ENCODE measurements at places on chromosomes 5 and 9. TPM values are rescaled to one million over a fixed set of nuclear protein-coding genes. Genes with fewer than 3 reads are reported as not detected.

DNA sequence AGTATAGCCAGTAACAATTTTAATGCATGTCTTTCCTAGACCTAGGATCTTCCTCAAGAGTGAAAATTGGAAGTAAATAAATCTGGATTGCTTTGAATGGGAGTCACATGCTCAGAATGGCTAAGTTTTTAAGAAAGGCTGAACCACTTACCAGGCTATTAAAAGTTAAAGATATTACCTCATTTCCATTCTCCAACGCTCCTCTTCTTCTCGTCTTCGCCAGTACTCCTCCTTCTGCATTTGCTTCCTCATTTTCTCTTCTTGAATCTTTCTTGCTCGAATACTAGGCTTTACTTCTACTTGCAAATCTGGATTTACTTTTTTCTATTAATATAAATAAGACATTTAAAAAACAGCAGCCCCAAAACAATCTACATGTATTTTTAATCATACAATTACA is 49.6 kb downstream of the ZFR start:
- DNase-seq = no peak

DNA sequence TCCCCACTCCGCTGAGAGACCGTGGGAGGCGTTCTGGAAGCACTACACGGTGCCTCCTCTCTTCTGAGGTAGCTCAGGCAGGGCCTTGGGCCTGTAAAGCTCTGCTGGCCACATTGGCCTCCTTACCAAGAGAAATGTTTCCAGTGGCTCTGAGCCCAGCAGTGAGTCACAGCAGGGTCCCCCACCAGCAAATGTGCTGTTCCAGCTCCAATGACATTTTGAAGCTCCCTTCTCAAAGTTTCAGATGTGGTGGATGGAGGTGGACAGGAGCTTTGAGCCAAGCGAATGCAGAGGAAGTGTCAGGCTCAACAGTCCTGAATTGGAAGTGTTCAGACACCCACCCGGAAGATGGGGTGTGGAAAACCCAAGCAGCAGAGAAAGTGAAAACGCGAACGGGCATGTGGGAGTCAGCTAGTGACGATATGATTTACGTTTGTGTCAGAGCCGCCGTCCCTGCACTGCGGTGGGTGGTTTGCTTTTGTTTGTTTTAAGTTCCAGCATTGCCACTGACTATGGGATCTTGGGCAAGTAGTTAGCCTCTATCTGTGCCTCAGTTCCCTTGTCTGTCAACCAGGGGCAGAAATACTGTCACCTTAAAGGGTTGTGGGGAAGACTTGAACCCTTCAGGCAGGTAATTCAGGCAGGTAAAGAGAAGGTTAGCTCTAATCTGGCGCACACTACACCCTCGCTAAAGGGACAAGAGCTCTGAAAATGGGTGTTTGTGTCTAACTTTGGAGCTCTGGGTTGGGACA is 38.2 kb downstream of the C5orf15 start:
- no peak for DNase-seq

GRCh38 chr5:126178521-126178920 is 244.7 kb upstream of the GRAMD2B start:
- no peak for DNase-seq

DNA sequence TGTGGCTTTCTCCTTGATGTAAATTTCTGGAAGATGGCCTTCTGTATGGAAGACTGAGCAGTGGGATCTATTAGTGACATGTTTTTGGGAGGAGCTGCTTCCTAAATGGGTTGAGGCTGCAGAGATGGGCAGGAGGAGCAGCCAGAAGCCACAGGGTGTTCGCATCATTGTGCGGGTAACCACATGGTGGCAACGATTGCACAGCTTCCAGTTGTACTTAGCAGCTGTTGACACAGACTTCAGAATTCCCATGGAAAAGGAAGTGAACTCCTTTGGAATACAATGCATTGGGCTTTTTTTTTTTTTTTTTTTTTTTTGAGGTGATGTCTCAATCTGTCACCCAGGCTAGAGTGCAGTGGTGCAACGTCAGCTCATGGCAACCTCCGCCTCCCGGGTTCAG is 297.3 kb downstream of the NR3C1 start:
- DNase-seq = no peak

GRCh38 chr9:71544464-71544863 is 223.8 kb downstream of the CEMIP2 start:
- DNase-seq = no peak

DNA sequence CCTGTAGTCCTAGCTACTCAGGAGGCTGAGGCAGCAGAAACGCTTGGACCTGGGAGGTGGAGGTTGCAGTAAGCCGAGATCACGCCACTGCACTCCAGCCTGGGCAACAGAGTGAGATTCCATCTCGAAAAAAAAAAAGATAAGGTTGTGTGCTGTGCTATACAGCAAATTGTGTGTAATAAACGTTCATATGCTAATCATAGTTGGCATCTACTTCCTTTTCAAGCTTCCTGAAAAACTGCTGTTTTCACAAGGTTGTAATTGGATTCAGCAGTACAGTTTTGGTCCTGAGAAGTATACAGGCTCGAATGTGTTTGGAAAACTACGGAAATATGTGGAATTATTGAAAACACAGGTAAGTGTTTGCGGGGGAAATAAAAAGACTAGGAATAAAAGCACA is 25.5 kb downstream of the OTULINL start:
- DNase-seq = no peak

- DNase-seq = no peak
Observed at GRCh38 chr9:130423272-130423671, 21.5 kb upstream of the ASS1 start.

DNA sequence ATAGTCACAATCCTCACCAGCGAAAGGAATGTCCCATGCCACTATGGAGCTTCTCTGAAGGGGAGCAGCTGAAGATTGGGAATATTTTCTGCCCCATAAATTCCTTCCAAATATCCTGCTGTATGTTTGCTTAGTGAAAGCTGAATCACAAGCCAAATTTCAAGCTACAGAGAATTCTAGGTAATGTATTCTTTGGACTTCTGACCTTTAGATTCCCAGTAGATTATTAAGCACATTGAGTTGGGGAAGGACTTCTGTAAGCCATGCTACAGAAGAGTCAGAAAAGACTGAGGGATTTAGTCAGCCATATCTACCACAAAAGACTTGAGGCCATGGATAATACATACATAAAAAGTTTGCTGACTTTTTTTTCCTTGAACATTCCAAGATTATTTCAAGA is 1342.0 kb upstream of the NUDT12 start:
- DNase-seq = no peak

DNA sequence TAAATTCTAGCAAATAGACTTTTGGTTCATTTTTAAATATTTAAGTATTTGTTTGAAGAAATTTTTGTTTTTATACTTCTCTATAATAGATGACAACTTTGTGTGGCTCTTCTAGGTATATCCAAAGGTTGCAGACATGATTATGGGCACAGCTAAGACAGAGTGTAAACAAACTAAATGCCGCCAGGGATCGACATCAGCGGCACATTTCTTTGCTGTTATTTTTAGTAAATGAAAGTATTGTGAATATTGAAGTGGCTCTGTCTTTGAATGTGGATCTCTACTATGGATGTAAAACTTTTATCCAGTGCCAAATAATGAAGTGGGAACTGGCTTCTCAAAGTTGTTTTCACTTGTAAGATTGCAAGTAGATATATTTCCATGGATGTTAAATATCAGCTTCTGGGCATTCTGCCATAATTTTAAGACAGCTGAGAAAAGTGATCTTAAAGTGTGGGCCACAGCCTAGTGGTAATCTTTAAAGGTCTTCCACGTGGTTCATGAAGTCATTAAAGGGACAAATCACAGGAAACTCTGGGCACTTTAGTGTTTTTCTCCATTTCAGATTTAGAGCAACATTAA is 589.9 kb downstream of the ZNF608 start:
- no peak for DNase-seq

- no peak for DNase-seq
Observed at GRCh38 chr5:170538096-170538465, 34.3 kb downstream of the KCNIP1 start.

- DNase-seq = no peak
Observed at GRCh38 chr9:74501570-74501969, 4.4 kb downstream of the RORB start.

DNA sequence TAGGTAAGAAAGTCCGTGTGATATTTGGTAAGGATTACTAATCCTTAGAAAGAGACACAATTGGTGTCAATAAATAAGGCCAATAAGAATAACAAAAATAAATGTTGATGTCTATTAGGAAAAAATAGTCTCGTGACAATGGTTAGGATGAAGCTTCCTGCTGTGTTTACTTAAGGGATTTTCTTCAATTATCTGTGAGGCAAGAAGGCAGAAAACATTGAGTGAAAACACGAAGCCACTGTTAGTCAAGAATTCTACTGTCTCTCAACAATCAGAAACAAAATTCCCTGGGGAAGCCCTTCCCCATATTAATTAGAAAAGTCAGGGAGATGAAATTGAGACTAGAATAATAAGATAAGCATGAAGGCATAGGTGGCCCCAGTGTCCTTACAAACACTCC is 149.0 kb downstream of the SYK start:
- no peak for DNase-seq

GRCh38 chr9:84703793-84704192 is 34.3 kb downstream of the NTRK2 start:
- DNase-seq = peak; percentile 35

GRCh38 chr5:86337667-86338460 is 279.9 kb upstream of the COX7C start:
- DNase-seq = no peak

DNA sequence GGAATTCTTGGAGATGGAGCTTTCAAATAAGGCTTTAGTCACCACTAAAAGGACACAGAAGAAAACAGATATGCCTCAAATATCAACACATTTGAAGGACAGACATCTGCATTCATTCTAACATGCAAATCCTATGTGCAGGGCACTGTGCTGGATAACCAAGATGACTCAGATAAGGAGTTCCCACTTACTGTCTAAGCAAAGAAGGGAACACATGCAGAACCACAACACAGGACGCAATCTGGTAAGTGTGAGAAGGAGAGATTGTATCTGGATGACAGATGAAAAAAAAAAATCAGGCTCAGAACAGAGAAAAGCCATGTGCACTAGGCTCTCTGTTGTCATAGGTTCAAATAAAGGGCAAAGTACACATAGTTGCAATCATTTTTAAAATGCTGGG is 42.5 kb downstream of the ELAVL2 start:
- DNase-seq = no peak

DNA sequence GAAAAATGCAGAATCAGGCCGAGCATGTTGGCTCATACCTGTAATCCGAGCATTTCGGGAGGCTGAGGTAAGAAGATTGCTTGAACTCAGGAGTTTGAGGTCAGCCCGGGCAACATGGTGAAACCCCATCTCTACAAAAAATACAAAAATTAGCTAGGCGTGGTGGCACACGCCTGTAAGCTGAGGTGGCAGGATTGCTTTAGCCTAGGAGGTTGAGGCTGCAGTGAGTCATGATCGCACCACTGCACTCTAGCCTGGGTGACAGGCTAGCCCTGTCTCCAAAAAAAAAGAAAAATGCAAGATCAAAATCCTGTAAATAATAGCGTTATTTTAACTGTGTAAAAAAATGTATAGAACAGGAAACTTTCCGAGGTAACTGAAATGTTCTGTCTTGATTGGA is 39.4 kb downstream of the RNF44 start:
- DNase-seq = no peak

DNA sequence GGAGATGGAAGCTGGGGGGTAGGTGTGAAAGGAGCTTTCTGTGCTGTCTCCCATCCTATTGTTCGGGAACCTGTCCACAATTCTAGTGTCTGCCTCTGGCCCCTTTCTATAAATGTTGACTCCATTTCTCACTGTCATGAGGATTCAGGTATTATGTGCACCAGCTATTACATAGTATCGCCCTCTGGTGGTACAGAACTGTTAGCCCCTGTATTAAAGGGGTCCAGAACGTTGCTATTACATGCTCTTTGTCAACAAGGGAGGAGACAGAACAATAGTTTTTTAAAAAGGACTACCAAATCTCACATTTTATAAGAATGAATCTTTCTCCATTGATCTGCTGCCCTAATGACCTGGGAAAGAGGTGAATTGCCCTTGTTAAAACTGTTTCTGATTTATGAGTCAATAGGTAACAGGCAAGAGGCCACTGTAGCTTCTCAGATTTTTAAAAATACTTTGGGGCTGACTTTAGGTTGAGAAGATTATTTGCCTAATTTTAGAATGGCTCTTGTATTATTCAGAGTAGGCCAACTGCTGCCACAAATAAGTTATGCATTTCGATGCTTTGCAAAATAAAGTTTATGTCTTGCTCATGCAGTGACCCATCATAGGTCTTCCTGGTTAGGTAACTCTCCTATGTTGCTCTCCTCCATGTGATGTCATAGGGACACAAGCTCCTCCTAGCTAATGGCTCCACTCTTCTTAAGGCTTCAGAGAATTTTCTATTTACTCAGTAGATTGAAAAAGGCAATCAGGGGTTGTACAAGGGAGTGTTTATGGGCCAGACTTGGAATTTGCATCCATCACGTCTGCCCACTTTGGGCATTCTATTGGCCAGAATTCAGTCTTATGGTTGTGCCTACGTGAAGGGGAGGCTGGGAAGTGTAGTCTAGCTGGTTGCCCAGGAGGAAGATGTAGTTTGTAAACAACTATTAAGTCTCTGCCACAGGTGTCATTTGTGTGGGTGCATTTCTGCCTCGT is 20.8 kb downstream of the DCANP1 start:
- DNase-seq = no peak

DNA sequence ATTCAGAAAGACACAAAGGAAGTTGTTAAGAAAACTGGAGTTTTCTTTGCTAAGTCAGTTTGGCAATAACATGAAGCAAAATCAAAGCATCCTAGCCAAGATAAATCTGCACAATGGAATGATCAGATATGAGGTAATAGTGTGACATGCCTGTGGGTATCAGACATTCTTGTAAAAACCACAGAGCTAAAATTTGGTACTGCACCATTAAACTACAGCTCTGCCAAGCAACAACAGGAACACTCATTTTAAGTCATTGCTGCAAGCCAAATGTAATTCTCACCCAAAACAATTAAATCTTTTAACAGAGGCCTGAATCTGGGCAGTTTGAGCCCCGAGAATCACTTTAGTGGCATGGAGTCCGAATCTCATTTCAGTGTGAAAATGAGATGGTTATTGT is 96.6 kb downstream of the VCAN start:
- DNase-seq = no peak

GRCh38 chr5:162230348-162230747 is 162.8 kb downstream of the GABRG2 start:
- no peak for DNase-seq

DNA sequence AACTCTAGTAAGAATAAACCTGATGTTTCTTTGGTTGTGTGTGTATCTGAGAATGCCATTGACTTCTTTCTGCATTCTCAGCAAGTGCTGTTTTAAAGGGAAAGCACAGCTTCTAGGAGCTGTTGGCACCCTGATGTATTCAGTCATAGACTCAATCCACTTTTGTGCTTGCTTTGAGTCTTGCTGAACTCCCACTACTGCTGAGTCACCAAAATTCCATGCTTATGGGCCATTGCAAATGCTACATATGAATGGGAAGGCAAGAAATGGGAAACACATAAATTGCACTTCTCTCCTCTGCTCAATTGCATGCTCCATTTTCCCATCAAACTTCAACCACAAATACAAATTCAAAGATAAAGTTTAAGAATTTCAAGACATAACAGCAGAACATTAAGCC is 9.8 kb upstream of the FTMT start:
- no peak for DNase-seq

The PIP5K1B gene
- polyA plus RNA-seq = 7.6 TPM

The FBXL7 gene
- 26.2 TPM for polyA plus RNA-seq

The ANKRD31 gene
- 0.47 TPM for polyA plus RNA-seq

The SMAD5 gene
- polyA plus RNA-seq = 72.4 TPM

The PHF24 gene
- 0.15 TPM for polyA plus RNA-seq

The PHF2 gene
- polyA plus RNA-seq = 42.7 TPM

The PCDHGB3 gene
- polyA plus RNA-seq = 1.5 TPM

Measured in left renal pelvis (tissue), 4 donors.